ENCODE measurements at places on chromosomes 2 and 18.

- DNase-seq: no peak
Measured at GRCh38 chr2:201926067-201926466, 107.6 kb upstream of the FZD7 start.

- no peak for DNase-seq
Measured at GRCh38 chr18:11808001-11808855, 43.0 kb upstream of the CHMP1B start.

DNA sequence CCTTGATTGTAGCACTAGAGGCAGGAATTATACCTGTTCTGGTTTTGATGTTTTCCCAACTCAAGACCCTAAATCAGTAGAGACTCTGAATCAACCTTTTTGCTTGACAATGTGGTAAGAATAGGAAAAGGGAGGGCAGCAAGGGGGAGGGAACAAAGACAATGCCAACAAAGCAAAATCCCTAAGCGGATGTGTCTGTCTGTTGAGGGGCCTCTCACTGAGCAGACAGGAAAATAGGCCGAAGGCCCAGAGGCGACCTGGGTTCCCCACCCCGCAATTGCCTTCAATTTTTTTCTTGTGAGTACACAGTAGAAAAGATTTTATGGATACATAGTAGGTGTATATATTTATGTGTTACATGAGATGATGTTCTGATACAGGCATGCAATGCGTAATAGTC is 75.6 kb downstream of the MAP4K4 start:
- no peak for DNase-seq

DNA sequence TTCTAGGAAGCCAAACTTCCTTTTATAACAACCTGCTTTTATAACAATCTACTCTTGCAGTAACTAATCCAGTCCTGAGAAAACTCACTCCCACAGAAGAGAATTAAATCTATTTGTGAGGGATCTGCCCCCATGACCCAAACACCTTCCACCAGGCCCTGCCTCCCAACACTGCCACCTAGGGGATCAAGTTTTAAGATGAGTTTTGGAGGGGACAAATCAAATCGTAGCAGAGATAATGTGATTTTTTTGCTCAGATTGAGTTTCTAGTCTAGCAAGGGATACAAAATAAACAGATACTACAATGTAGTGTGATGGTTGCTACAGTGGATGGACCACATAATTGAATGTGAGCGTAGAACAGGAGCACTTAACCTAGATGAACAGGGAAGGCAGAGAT is 52.2 kb downstream of the NCOA1 start:
- no peak for DNase-seq

DNA sequence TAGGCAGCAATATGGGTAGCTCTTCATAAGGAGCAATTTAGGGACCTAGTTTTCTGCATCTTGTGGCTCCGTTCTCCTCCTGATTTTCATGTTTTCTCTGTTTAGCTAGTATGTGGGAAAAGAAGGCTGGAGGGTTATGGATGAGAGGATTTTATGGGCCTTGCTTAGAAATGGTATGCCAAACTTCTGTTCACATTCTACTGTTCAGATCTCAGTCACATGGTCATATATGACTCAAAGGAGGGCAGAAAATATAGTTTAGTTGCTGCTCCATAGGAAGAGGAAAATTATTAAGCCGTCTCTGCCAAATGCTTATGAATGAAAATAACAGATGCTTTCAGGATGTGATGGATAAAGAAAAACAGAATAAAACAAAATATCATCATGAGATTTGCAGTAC is 361.8 kb upstream of the CWC22 start:
- no peak for DNase-seq

GRCh38 chr18:6219116-6219717 is 195.5 kb downstream of the L3MBTL4 start:
- no peak for DNase-seq

DNA sequence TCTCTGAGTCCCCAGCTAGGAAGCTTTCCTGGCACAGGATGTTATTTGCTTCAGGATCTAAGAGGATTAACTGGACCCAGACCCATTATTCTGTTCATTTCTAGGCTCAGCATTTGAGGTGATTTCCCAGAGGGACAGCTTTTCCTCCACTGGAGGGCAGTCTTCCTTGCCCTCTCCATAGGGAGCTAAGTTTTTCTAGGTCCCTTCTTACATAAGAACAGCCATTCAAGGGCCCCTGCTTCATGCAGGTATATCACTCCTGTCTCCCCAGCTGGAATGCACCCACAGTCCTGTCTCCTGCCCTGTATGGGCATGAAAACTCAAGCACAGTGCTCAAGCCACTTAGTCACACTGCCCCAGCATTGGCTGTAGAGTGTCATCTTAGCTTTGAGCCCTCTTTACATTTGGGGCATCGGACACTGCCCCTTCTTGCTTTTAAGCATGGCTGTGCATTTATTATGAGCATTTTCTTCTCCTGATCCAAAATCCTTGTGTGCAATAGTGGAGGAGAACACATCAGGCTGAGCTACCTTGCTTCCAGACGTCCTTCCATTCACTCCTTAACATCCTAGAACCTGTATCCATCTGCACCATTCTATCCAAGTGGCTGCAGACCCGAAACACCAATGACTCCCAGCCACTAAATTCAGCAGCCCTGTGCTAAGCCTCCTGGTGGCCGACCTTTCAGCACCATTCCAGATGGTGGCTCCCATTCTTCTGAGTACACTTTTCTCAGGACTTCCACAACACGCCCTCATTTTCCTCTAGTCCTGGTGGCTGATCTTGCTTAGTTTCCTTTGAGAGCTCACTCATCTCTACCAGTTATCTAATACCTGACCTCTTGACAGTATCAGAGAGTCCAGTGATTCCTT is 80.0 kb downstream of the COPS8 start:
- no peak for DNase-seq

DNA sequence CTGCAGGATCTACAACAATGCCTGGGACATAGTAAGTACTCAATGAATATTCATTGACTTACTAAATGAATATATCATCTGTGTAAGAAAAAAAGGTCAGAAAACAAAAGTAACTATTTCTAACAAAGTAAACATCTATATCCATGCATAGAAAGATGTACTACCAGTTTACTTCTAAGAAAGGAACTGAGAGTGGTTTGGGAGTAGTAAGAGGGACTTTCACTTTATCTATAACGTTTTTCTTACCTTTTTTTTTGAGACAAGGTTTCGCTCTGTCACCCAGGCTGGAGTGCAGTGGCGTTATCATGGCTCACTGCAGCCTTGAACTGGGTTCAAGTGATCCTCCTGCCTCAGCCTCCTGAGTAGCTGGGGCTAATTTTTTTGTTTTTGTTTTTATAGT is 25.7 kb downstream of the DHX57 start:
- no peak for DNase-seq

- DNase-seq: no peak
Measured at GRCh38 chr2:45736757-45737704, 85.6 kb downstream of the PRKCE start.

- DNase-seq: no peak
Measured at GRCh38 chr2:67892339-67892846, 170.4 kb downstream of the C1D start.

- DNase-seq: no peak
Measured at GRCh38 chr2:26769089-26769761, 5.1 kb downstream of the SLC35F6 start.

- DNase-seq: no peak
Measured at GRCh38 chr2:176187899-176188773, at the start of gene HOXD1. Gene HOXD1 (plus strand): TSS chr2:176188668. CDS start chr2:176188802, 134 bp downstream.

GRCh38 chr2:71531522-71532047 is 78.2 kb downstream of the DYSF start:
- no peak for DNase-seq

- peak; percentile 44 for DNase-seq
Measured at GRCh38 chr2:11248-11941, 34.9 kb downstream of the FAM110C start.

- DNase-seq: no peak
Measured at GRCh38 chr18:12013186-12013916, 32.0 kb downstream of the IMPA2 start.

- no peak for DNase-seq
Measured at GRCh38 chr2:78202366-78202765, 680.2 kb upstream of the LRRTM4 start.

GRCh38 chr2:10559634-10560224 is 111.6 kb upstream of the ODC1 start:
- DNase-seq: no peak

DNA sequence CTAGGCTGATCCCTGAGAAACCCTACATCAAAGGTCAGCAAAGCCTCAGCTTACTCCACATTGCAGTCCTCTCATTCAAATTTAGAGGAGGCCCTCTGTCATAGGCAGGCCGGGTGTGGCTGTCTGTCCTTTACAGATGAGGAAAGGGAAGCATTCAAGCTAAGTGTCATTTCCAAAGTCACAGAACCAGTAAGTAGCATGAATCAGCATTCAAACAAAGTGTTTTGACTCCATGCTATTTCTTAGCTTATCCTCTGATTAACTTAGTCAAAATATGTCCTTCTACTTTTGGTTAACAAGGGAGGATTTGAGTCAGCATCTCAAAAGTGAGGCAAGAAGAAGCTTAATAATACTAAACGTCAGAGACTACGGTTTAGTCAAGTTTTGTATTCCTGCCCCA is 409.0 kb upstream of the POU3F3 start:
- DNase-seq: no peak

DNA sequence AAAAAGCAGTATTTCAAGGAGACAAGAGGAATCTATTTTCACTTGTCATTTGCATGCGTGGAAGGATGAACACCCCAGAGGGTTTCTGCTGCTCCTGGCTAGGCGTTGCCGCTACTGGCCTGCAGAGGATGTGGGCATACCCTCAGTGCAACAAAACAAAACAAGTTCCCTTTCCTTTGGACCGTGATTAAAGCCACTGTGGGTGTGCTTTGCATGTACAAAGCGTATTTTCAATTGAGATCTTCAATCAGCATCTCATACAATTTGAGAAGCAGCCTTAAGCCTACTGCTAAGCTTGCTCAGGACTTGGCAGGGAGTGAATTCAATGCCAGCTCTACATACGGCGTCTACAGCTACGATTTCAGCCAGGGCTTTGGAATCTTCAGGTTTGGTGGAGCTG is 298.4 kb downstream of the LPIN1 start:
- no peak for DNase-seq

- DNase-seq: no peak
Measured at GRCh38 chr2:97844311-97844859, 131.0 kb downstream of the ZAP70 start.

- DNase-seq: no peak
Measured at GRCh38 chr2:172908275-172908674, 167.4 kb upstream of the MAP3K20 start.

- DNase-seq: no peak
Measured at GRCh38 chr2:75055820-75056675, 97.6 kb downstream of the POLE4 start.

DNA sequence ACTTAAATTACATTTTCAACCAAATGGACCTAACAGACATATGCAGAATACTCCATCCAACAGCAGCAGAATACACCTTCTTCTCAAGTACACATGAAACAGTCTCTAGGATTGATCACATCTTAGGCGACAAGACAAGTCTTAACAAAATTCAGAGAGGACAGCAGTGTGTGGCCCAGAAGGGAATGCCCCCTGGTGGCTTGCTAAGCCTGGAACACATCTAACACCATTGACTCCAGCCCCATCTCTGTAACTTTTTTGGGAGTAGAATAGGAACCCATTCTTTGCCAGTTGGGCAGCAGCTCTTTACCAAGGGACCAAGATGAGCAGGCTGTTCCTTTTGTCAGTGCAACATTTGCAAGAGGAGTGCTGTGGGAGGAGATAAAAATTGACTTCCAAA is 249.9 kb downstream of the PLCL1 start:
- DNase-seq: peak; percentile 30

DNA sequence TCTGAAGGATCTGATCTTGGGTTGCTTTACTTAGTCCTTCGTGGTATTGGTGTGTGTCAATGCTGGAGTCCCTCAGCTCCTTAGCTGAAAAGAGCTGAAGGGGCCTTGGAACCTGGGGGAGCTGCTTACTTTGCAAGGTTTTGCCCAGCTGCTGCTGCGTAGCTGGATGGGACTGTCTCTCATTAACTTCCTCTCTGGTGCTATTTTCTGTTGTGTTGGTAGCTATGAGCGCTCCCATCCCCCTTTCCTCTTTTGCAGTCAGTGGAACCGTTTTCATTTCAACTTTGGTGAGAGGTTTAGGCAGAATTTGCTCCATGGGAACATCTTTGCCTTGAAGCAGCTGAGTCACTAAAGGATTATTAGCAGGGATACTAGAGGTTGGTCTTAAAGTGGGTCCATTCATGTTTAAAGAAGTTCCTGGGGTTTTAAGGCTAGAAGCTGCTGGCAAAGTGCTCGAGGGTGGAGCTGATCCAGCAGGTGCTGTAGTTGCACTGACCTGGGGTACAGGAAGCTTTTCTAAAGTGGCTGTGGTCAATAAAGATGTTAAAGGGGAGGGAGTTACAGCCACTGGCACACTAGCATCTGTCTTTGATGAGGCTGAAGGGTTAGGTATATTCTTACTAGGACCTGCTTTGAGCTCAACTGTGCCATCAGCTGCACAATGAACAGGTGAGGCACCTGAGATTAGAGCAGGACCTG is 69.9 kb upstream of the DTNB start:
- DNase-seq: no peak

DNA sequence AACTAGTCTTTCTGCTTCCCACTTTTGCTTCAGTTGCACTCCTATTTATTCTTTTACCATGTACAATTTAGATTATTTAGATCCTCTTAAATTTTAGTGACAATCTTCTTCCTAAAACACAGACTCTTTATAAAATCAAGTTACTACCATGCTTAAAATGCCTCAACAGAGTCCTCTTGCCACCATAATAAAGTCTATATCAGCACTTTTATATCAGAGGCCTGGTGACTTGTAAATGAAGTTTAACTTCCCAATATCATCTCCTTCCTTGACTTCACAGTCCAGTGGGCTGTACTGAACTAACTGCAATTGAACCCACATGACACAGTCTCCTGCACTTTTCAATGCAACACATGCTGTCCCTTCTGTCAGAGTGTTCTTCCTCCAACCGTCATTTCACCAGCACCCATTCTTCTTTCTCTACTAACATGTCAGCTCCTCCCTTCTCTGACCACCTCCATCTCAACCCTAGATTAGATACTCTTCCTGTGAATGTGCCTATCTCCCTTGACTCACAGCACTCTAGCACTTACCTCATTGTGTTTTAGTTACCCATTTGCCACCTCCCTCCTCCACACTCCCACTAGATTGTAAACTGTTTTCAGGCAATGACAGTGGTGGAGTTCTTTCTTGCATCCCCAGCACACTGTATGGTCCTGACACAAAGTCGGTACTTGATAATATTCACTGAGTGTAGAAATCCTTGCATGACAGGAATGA is 414.9 kb downstream of the SATB2 start:
- no peak for DNase-seq

GRCh38 chr2:75157435-75157834 is 41.9 kb downstream of the TACR1 start:
- DNase-seq: no peak

GRCh38 chr2:156306821-156307220 is 25.7 kb downstream of the NR4A2 start:
- no peak for DNase-seq
